GM12891 (cell line): ENCODE measurements at places on chromosomes 3 and 15.

GRCh38 chr3:97990624-97991292 is 18.5 kb upstream of the RIOX2 start:
- no peak for DNase-seq

DNA sequence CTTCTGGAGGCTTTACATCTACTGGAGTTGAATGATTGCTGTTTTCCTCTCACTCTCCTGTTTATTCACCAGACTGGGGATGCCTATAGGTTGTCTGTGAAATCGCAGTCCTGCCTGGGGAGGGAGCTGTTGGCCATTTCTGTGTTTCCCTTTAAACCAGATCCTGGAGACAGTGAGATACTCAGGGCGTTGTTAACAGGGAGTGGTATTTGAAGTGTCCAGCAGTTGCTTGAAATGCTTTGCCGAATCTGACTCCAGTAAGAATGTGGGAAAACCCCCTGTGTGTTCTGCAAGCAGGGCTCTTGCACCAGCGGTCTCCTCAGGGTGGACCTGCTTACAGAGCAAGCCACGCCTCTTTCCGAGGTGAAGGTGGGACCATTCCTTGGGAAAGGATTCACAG is 4.3 kb upstream of the LRRK1 start:
- DNase-seq = no peak

- DNase-seq = no peak
These were observed 7.5 kb downstream of the P2RY1 start for GRCh38 chr3:152842413-152842812.

DNA sequence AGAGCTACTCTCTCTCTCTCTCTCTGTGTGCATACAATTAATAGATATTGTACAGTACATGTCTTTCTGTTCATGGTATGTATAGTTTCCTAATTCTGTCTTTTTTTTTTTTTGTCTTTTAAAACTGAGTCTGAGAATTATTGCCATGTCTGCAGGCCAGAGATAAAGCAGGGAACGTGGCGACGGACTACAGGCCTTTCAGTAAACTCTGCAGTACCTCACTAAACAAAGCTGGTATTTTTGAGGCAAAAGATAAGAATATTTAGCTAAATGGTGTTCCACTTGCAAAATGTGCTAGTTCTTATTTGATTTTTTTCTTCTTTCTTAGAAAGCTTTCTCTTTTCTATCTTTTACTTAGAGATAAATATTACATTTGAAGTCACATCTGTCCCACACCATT is 44.0 kb upstream of the EHHADH start:
- no peak for DNase-seq

GRCh38 chr3:192207239-192207638 is 520.1 kb downstream of the FGF12 start:
- DNase-seq = no peak

DNA sequence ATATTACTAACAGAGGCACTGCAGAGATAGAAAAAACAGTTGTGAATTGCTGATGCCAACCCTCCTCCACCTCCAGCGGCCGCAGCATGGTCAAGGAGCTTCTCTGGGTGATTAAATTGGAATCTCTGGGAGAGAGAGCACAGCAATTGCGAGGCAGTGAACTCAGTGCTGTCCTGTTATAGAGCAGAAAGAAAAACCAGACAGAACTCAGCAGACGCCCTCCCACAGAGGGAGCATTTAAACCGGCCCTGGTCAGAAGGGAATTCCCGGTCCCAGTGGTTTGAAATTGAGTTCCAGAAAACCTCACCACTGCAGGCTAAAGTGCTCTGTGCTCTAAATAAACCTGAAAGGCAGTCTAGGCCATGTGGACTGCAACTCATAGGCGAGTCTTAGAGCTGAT is 175.4 kb downstream of the SQOR start:
- no peak for DNase-seq

GRCh38 chr15:75380773-75381172 is 12.4 kb upstream of the MAN2C1 start:
- no peak for DNase-seq
